ENCODE measurements at places on chromosomes 1 and 21.

DNA sequence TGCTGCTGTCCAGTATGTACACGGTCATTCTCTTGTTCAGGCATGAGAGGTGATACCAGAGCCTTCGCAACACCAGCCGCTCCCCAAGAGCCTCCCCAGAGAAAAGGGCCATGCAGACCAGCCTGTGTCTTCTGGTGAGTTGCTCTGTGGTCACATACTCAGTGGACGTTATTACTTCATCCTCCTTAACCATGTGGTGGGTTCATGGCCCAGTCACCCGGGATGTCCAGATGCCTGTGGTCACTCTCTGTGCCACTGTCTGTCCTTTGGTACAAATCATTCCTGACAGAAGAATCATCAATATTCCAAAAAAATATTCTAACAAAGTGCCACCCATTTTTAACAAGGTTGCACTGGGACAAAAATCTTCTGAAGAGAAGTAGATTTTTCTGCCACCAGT is 8.8 kb upstream of the ZNF124 start:
- DNase-seq = no peak

DNA sequence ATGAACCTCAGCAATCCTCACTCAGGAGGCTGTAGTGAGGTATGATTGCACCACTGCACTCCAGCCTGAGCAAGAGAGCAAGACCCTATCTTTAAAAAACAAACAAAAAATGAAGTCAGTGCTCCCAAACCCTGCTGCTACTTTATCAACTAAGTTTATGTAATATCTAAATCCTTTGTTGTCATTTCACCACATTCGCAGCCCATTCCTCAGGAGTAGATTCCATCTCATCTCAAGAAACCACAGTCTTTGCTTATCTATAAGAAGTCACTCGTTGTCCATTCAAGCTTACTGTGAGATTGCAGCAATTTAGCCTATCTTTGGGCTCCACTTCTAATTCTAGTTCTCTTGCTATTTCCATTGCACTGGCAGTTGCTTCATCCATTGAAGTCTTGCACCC is 44.3 kb upstream of the RGL1 start:
- DNase-seq = no peak

GRCh38 chr1:184437291-184437690 is 50.5 kb downstream of the C1orf21 start:
- no peak for DNase-seq

DNA sequence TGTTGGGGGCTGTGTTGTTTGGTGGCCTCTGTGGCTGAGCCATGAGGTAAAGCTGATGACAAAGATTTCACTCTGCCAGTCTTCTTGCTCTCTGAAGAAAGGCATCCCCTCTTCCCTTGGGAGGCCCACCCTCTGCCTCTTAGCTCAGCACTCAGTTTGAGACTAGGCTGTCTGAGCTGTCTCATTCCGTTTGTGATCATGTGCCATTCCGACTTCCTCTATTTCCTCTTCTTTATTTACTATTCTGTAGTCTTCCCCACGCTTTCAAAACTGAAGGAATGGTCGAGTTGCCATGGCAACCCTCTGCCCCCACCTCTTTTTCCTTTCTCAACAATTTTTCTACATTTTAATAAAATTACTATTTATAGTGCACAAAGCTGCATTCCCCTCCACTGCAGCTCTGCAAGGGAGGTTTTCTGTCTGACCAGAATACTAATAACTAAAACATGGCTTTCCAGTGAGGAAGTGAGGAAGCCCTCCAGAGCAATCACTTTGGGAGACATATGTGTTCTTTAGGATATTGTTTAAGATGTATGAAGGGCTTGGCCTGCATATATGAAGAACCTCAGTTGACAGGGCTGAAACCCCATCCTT is 30.8 kb downstream of the KCNA3 start:
- no peak for DNase-seq

GRCh38 chr1:216215169-216215568 is 208.1 kb downstream of the USH2A start:
- DNase-seq = no peak

DNA sequence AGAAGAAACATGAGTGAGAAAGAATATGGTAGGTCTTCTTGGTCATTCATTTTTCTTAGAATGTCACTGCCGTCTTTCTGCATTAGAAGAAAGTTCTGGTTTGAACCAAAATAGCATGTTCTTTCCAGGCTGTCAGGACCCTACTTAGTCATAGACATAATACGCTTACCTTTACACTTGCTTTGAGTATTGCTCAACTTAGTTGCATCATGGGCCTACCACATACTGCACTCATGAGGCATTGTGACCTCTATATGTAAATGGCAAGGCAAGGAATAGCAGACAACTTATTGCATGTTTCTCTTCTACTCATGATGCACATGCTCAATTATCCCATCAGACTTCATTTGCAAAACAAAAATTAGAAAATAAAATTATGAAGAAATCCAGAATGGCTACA is 415.0 kb downstream of the HLX start:
- DNase-seq = no peak

DNA sequence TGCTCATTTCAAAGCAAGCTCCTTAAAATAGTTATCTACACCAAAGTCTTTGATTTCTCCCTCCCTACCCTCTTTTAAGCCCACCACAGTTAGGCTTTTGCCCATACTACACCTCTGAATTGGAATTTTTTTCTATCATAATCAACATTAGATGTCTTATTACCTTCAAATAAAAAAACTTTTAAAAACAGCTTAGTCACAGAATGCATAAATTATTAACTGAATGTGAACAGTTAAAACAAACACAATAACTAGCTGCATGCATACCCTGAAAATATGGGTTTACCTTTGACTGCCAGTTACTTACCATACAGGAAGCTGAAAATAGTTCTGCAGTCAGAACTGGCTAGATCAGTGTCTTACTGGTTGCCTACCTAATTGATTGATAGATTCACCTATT is 210.9 kb downstream of the TGFB2 start:
- DNase-seq = no peak

All from activated CD8-positive, alpha-beta T cell treated with anti-CD3 and anti-CD28 coated beads, Interleukin-2, amount 10 ng/mL, durations not matched to agents 7 days and 5 days (primary cell).